ENCODE measurements at places on chromosomes 16 and 17. TPM values are rescaled to one million over a fixed set of nuclear protein-coding genes. Genes with fewer than 3 reads are reported as not detected.

DNA sequence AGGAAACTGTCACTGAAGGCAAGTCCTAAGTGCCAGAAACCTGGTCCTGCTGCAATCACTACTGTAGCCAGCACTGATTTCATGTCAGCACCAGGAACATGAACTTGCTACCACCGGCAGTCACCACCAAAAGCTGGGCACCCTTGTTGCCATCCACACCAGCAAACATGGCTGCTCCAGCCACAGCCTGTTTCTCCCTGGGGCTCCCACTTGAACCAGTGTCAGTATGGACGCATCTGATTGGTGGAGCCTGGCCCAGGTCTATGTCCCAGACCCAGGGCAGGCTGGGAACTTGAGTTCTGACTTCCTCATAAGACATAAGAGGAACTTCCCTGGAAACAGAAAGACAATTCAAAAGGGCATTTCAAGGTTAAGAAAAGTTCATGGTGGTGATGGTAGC lies 56.5 kb downstream of the COPRS start:
- no peak for DNase-seq

GRCh38 chr16:79517156-79517555 lies 83.4 kb downstream of the MAF start:
- no peak for DNase-seq

DNA sequence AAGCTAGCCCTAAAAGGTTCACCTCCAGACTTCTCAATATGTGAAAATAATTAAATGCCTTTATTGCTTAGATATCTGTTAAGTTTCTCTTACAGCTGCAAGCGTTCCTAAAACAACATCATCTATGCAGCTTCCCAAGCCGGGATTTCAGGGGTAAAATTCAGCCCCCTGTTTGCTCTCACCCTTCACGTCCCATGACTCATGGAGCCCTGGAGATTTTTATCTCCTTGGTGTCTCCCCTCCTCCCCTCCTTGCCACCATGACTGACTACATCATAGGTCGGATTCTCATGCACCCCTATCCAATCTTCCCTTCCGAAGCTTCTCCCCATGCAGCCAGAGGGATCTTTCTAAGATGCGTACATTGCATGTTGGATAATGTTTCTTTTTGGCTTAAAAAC lies 21.0 kb upstream of the CACNG4 start:
- DNase-seq, result no peak

GRCh38 chr16:29809850-29810698 lies 1.9 kb upstream of the PRRT2 start:
- DNase-seq, result peak; percentile 50

DNA sequence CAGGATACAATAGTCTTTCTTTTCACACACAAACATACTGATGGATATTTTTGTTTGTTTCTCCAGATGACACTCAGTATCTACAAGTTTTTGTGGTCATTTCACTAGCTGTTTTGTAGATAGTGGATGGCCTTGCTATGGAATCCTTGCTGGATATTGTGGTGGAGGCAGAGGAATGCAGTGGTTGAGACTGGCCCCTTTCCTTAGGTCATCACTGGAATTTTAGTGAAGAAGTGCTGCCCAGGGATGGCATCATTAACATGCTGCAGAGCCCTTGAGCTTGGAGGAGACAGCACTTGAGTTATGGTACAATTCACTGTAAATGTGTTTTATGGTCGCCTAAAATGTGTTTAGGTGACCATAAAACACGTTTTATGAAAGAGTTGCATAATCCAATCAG lies 455.9 kb upstream of the HSBP1 start:
- DNase-seq, result no peak

- peak; percentile 65 for DNase-seq
Observed at GRCh38 chr17:81396278-81396721, 1.0 kb downstream of the BAHCC1 start.

DNA sequence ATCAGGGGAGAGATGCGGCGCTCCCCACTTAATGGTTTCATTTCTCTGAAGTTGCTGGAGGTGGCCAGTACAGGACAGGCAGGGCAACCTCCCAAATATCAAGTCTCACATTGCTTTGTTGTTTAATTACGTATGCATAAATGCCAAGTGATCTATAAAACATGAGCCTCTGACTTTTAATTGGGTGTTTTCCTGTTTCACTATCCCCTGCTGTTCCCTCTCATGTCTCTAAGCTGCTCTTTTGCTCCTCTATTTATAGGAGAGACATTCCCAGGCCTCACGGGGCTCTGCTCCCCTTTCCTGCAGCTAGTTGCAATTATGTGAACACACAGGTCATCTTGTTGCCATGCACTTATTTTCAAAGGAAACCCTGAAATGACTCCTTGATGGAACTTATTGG lies 1173.5 kb upstream of the GOT2 start:
- no peak for DNase-seq

- DNase-seq, result no peak
Observed at GRCh38 chr16:27772093-27772825, 222.3 kb downstream of the KATNIP start.

DNA sequence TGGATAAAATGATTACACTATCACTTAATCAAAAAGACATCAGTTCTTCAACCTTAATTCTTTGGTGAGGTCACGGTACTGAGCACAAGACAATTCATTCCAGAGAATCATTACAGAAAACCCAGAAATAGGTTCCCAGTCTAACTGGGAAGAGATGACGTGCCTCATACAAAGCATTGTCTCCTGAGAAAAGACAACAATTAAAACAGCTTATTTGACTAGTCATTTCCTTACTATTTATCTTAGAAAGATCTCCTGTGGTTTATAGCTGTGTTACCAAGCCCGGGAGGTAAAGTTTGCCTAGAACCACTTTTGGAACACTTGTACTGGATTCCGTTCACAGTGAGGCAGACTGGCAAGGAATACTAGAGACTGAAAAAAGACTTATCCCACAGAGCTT lies 5.1 kb downstream of the PHF12 start:
- no peak for DNase-seq

GRCh38 chr17:29559640-29560039 lies 7.2 kb downstream of the ABHD15 start:
- no peak for DNase-seq

DNA sequence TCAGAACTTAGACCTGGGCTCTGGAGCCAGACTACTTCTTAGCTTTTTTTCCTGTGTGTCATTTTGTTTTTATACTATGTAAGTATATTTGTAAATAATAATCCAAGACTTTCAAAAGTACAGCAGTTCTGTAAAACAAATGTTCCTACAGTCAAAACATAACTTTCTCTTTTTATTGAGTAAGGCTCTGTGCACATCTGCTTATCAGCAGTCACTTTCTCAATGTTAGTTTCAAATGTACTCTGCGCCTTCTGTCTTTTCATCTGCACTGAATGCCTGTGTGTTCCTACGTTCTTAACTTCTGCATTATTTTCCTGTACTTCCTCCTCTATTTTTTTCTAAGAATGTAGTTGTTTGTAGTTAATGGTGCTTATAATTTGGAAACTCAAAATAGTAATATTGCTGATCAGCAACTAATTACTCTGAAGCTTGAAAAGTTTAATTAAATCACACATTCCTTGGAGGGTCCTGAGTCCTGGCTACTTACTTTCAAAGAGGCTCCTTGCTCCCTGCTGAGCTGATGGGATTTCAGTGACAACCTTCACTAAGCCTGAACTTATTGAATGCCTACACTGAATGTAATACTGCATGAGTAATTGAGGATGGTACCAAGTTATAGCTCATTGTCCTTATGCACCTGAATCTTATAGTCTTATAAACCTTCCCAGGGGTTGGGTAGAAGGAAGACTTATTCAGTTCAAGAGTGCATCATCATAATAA lies 329.9 kb downstream of the KCNJ2 start:
- peak; percentile 57 for DNase-seq

GRCh38 chr16:89517128-89517527 lies 8.9 kb downstream of the SPG7 start:
- DNase-seq, result no peak

MYH13 gene
- total RNA-seq, result 0.31 TPM

CDH11 gene
- 114 TPM for total RNA-seq

ITGA2B gene
- 2.0 TPM for total RNA-seq
